Upper lobe of left lung (tissue), 6 donors: ENCODE measurements at places on chromosomes 12 and 14. TPM values are rescaled to one million over a fixed set of nuclear protein-coding genes. Genes with fewer than 3 reads are reported as not detected.

KLHL28 gene
- total RNA-seq: 8.4 TPM

BICDL1 gene
- 10.5 TPM for total RNA-seq

TSPAN8 gene
- 10.8 TPM for total RNA-seq

AQP2 gene
- total RNA-seq: not detected

ACSM4 gene
- total RNA-seq: not detected

COX8C gene
- total RNA-seq: not detected

TRIM9 gene
- total RNA-seq: 0.89 TPM

MORN3 gene
- total RNA-seq: 5.6 TPM

ANO2 gene
- total RNA-seq: 4.4 TPM

CLEC4D gene
- 3.9 TPM for total RNA-seq

C1QL4 gene
- total RNA-seq: not detected

SYNDIG1L gene
- 10.5 TPM for total RNA-seq

TMPO gene
- total RNA-seq: 69.0 TPM
